ENCODE measurements at places on chromosomes 11 and 22.
A peak's percentile ranks its signal among the peaks of the same experiment; 100 is the strongest.

DNA sequence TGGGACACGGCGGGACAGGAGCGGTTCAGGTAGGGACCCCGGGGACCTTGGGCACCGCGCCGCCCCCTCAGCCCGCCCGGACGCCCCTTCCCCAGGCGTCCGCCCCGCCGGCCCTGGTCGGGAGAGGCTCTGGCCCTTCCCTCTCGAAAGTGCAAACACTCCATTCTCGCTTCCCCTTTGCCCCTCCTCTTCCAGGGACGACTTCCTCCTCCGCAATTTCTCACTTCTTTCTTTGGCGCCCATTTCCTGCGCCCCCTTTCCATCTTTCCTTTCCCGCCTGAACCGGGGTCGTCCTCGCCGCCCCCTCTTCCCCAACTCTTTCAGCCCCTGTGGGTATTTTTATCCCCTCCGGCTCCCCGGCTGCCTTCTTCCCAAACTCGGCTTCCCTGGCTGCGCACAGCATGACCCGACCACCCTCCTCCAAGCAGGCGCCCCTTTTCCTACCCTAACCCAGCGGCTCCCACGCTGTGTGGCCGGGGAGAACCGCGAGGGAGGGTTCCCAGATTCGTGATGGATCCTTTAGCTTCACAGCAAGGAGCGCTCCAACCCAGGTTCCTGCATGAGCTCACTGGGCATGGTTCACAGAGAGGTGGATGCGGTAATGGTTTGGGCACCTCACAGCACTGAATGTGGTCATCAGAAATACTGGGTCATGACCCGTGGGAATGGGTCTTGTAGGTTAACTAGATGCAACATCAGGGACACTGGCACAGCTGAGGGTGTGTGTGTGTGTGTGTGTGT is 689 bp downstream of the RAB39A start:
- no peak for DNase-seq

- peak; percentile 78 for DNase-seq
Measured at GRCh38 chr22:38273135-38273826, 471 bp upstream of the TMEM184B start.

DNA sequence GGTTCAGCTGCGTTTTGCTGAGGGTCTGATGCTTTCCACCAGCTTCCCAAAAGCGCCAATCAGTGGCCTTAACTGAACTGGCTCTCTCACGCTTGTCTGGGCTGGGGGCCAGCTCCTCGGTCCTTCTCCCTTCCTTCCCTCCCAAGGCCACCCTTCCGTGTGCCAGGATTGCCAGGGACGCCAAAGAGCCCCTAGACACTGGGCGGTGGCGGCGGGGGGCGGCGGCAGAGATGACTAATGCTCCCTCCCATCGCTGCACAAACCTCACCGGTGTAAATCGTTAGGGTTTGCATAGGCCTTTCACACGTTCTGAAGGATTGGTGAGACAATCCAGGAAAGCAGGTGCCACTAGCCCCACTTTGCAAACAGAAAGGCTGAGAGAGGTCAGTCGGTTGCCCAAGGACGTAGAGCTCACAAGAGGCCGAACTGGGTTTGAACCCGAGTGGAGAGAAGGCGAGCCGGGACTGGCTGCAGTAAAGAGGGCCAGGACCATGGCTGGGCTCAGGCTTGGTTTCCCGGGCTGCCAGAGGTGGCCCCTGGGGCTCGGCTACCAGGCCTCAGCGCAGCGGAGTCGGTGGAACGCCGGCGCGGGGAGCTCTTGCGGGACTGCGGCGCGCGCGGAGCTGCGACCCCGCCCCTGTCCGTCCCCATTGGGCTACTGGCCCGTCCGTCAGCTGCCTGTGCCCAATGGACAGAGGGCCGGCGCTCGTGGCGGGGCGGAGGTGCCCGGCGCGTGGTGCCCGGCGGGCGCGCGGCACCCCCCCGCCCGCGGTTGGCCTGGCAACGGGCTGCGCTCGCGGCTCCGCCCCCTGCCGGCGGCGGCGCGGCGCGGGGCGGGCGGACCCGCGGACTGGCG is 589 bp upstream of the GNAZ start:
- peak; percentile 100 for DNase-seq

GRCh38 chr11:35040221-35040942 is 98.6 kb upstream of the CD44 start:
- DNase-seq = peak; percentile 79

GRCh38 chr11:14308897-14309387 is 50.0 kb downstream of the RRAS2 start:
- DNase-seq = no peak

GRCh38 chr11:126808296-126808695 is 192.3 kb downstream of the KIRREL3 start:
- no peak for DNase-seq

DNA sequence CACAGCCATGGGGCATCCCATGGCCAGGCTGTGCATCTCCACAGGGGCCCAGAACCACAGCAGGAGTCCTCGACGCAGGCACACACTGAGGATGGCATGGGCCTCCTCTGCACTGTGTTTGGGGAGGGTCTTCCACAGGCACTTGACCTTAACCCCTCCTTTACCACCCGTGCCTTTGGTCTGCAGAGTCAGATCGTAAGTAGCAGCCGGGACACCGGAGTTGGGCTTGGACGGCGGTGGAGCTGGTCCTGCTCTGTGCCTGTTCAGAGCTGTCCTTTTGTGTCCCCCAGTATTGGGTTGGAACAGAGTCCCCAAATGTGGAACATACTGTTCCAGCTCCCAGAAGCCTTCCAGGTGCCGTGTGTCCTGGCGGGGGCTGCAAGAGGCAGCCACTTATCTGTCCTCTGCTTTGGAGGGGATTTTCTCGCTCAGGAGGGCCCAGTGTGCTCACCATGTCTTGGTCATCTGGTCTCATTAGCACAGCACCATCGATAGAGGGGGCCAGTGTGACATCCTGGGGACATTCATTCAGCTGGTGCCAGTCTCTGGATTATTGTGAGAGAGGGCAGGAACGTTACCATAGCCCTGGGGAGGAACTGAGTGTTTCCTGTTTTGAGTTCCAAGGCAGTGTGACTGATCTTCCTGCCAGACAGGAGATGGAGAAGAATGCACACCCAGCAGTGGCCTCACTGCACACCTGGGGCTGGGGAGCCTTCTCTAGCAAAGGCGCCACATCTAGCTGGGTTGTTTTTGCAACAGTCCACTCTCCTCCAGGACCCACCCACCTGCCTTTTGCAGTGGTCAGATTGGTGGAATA is 12.4 kb downstream of the CRELD2 start:
- no peak for DNase-seq

GRCh38 chr22:22720724-22721261 is 76.4 kb downstream of the GGTLC2 start:
- no peak for DNase-seq

GRCh38 chr11:76939219-76939631 is 78.5 kb downstream of the ACER3 start:
- no peak for DNase-seq

- peak; percentile 66 for DNase-seq
Measured at GRCh38 chr11:1753229-1753928, 3.0 kb upstream of the IFITM10 start.

DNA sequence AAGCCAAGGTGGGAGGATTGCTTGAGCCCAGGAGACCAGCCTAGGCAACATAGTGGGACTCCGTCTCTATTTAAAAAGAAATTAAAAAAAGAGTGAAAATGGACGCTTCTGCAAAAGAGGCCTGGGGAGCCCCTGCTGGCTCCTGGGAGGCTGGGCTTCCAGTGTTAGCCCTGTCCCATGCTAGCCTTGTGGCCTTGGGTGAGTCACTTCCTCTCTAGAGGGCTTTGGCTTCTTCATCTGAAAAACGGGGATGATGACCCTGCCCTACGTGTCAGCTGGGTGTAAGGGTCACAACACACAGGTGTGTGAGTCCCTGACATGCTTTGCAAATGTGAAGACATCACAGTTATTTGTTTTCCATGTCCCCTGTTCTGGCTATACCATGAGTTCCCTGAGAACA is 32.8 kb downstream of the FAM227A start:
- DNase-seq = no peak

GRCh38 chr11:86481399-86481798 is 106.7 kb downstream of the CCDC81 start:
- DNase-seq = peak; percentile 44

DNA sequence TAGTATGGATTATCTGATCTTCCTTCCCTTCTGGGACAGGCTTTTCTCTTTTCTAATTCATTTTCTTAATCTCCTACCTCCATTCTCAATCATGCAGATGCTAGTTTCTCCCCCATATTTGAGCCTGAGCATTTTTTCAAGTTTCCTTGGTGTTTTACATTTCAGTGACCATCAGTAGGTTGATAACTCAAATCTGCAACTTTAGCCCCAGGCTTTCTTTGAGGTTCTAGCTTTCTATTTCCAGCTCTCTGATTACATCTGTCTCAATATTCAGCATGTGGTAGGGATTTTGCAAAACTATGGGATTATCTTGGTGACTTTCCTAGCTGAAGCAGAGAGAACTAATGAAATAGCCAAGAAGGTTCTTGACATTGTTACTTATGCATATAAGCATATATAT is 67.8 kb downstream of the ARHGEF12 start:
- no peak for DNase-seq

GRCh38 chr22:41752011-41752970 is 48.2 kb upstream of the CCDC134 start:
- DNase-seq = no peak

GRCh38 chr11:18540207-18541009 is 13.7 kb upstream of the TSG101 start:
- no peak for DNase-seq

DNA sequence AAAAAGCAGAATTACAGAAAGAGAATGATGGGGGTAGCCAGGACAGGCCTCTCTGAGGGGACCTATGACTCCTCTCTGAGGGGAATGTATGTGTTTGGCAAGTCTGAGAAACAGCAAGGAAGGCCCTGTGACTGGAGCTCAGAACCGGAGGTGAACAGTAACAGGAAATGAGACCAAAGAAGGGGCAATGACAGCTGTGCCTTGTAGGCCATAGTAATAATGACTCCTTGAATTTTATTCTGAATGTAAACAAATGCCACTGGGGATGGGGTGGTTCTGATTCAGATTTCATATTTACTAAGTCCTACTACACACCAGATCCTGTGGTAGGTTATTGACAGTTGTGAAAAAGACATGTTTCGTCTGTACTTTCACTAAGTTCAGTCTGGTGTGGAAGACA is 52.8 kb upstream of the APOA1 start:
- DNase-seq = no peak

GRCh38 chr11:2473361-2474058 is 28.7 kb downstream of the KCNQ1 start:
- peak; percentile 62 for DNase-seq

- DNase-seq = peak; percentile 23
Measured at GRCh38 chr11:75792127-75792731, 22.8 kb upstream of the UVRAG start.

- peak; percentile 98 for DNase-seq
Measured at GRCh38 chr11:126585774-126586491, 230.4 kb downstream of the ST3GAL4 start.

DNA sequence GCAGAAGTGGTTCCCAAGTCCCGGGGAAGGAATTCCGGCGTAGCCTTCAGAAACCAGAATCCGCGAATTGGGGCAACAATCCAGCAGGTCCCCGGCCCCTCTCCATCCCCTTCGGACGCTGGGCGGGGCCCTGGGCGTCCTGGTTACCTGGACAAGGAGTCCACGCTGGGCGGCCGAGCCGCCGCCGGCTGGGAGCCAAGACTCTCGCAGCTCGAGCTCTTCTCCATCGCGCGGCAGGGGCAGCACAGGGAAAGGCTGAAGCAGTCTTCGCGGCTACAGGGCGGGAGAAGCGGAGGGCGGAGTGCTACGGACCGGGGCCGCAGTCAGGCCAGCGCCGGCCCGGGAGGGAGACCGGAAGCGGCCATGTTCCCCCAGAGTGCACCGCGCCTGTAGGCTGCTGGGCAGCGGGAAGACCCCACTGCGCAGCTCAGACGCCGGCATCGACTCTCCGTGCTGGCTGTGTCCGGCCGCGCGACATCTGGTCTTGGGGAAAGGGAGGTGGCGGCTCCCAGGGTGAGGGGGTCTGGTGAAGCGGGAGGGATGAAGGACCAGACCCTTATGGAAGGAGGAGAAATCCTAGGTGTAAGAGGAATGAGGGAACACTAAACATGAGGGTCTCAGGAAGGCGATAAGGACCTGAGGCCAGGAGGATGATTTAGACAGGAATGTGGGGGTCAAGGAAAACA is at the start of gene MTMR2:
Gene MTMR2, minus strand, starts transcription at position 380 of the 686 bp plus-strand sequence. Its CDS starts 153 bp downstream, at position 227.
- peak; percentile 91 for DNase-seq

GRCh38 chr22:42649246-42650099 is at the start of gene CYB5R3:
Gene CYB5R3 (minus strand): TSS chr22:42649392. CDS start chr22:42649315, 77 bp downstream.
- peak; percentile 100 for DNase-seq

DNA sequence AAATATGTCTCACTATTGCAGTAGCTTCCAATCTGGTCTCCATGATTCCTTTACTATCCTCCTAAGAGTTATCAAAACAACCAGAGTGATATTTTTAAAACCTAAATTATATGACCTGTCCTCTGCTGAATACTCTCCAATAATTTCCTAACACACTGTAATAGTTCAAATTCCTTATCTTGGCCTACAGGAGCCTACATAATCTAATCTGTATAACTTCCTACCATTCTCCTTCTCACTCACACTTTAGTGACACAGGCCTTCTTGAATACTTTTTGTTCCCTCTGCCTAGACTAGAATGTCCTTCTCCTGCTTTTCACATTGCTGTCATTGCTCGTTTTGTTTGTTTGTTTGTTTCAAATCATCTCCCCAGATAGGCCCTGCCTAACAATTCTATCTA is 9.4 kb downstream of the FHIP1B start:
- DNase-seq = no peak

DNA sequence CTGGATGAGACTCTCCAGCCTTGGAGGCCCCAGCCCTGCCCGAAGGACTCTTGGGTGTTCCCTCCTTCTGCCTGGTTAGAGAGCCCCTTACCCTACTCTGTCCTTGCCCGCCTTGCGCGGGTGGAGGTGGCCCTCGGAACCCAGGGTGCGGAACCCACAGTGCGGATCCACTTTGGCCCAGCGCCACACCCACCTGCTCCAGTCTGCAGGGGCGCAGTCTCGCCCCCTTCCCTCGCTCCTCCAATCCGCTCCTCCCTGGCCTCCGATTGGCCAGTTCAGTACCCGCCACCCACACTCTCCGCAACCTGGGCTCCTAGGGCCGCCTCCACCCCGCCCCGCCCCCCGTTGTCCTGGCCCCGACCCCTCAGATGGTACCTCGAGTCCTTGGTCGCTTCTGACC is 2.4 kb downstream of the CAPN1 start:
- no peak for DNase-seq

DNA sequence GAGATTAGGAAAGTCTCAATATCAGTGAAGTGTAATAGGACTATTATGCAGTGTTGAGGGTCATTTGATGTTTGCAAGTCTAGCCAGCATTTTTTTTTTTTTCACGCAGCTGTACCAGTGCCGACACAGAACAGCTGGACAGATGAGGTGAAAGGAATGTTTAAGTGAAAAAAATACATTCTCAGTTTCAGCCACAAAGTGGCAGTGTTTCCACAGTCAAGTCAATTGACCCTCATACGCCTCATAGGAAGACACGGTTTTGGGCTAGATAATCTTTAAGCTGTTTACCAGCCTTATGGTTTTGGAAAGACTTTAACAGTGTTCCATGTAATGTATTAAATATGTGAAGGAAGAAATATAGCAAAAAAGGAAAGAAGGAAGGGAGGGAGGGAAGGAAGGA is 349.9 kb upstream of the ANO3 start:
- DNase-seq = peak; percentile 5

DNA sequence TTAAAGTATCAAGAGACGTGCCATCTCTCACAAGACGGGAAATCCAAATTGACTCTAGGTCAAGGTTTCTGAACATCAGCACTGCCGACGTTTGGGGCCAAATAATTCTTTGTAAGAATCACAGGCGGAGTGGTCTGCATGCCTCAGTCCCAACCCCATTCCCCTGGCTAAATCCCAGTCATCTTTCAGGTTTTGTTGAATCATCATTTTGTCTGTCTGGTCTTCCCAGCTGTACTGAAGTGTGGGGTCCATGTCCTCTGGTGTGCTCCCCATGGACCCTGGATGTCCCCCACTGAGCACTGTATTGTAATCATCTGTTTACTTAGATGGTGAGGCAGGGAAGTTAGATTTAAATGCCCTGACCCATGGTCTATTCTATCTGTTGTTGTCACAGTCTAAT is 103.6 kb upstream of the GALNT18 start:
- no peak for DNase-seq

Data from osteoblast (primary cell).